ENCODE measurements at places on chromosomes 2 and 18.

- no peak overlapping the region for H3K27ac ChIP-seq
- DNase-seq, result no peak
- H3K27me3 ChIP-seq, result no peaks in the 10 kb centered on the region
- no peaks in the 10 kb centered on the region for H3K4me1 ChIP-seq
Measured at GRCh38 chr2:6281524-6281923, 584.2 kb downstream of the CMPK2 start.

GRCh38 chr2:84879584-84880394 is 1.1 kb downstream of the TRABD2A start:
- DNase-seq, result peak; percentile 57
- H3K27ac ChIP-seq, result peak overlapping the region; percentile 97
- peak overlapping the region; percentile 82 for H3K4me3 ChIP-seq
- H3K27me3 ChIP-seq, result no peaks in the 10 kb centered on the region

DNA sequence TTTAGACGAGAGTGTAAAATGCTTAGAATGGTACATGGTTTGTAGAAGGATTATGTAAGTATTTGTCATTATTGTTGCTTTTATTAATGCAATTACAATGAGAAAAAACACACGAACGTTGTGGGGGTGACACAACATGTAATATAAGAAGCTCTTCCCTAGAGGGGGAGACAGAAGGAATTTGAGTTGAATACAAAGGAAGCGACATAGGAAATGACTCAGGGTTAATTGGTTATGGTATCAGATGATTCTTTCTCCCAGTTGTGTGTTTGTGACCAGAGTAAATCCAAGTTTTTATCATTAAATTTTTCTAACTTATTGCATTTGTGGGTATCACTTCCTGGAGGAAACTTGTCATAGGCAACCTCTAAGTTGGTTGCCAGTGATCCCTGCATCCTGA is 625.6 kb upstream of the CDH2 start:
- no peaks in the 10 kb centered on the region for H3K36me3 ChIP-seq
- H3K4me3 ChIP-seq, result no peak overlapping the region
- H3K27ac ChIP-seq, result no peak overlapping the region
- H3K27me3 ChIP-seq, result no peaks in the 10 kb centered on the region
- DNase-seq, result no peak
- no peaks in the 10 kb centered on the region for H3K4me1 ChIP-seq

GRCh38 chr2:289362-290089 is 1.6 kb upstream of the ALKAL2 start:
- peaks cover 5% of the 10 kb centered on the region for H3K4me1 ChIP-seq
- H3K36me3 ChIP-seq, result no peaks in the 10 kb centered on the region
- peaks cover 38% of the 10 kb centered on the region for H3K27me3 ChIP-seq
- peak; percentile 24 for DNase-seq
- H3K27ac ChIP-seq, result no peak overlapping the region

- H3K27me3 ChIP-seq, result no peaks in the 10 kb centered on the region
- DNase-seq, result no peak
- H3K36me3 ChIP-seq, result no peaks in the 10 kb centered on the region
- no peak overlapping the region for H3K27ac ChIP-seq
- no peak overlapping the region for H3K4me3 ChIP-seq
- no peaks in the 10 kb centered on the region for H3K4me1 ChIP-seq
Measured at GRCh38 chr2:184644685-184645084, 46.4 kb downstream of the ZNF804A start.

GRCh38 chr2:222743251-222743812 is 71.9 kb downstream of the MOGAT1 start:
- H3K4me1 ChIP-seq, result peaks cover 10% of the 10 kb centered on the region
- DNase-seq, result no peak
- H3K4me3 ChIP-seq, result no peak overlapping the region

Measured in activated CD4-positive, alpha-beta T cell treated with anti-CD3 and anti-CD28 coated beads for 36 hours (primary cell).